ENCODE measurements at places on chromosomes 1 and 21. TPM values are rescaled to one million over a fixed set of nuclear protein-coding genes. Genes with fewer than 3 reads are reported as not detected.

RGS16 gene
- not detected for total RNA-seq

GRCh38 chr1:162943622-162944021, 82.6 kb upstream of the CCDC190 start:
- no peak for DNase-seq

GRCh38 chr1:169608226-169608625, 21.7 kb downstream of the SELP start:
- DNase-seq: no peak

- no peak for DNase-seq
Observed at GRCh38 chr1:18942340-18942739, 14.1 kb downstream of the IFFO2 start.

GRCh38 chr1:76291191-76291590, 216.6 kb downstream of the ST6GALNAC3 start:
- no peak for DNase-seq

DNA sequence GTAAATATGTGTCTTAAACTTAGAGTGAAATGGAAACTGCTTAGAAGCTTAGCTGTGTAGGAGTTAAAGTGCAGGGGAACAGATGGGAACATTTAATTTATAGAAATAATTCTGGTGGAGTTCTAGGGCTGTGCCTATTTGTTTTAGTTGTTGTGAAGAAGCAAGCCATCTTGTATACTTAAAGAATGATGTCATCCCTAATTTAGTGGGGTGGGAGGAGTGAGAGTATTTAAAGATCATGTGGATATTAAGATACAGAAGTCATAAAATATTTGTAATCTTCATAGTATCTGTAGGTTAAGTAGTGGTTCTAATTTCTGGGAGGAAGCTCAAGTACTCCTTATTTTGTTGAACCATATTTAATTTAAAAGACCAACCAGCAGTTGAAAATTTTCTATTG, 41.5 kb downstream of the BACH1 start:
- DNase-seq: no peak
